ENCODE measurements at places on chromosomes 7 and 10.

DNA sequence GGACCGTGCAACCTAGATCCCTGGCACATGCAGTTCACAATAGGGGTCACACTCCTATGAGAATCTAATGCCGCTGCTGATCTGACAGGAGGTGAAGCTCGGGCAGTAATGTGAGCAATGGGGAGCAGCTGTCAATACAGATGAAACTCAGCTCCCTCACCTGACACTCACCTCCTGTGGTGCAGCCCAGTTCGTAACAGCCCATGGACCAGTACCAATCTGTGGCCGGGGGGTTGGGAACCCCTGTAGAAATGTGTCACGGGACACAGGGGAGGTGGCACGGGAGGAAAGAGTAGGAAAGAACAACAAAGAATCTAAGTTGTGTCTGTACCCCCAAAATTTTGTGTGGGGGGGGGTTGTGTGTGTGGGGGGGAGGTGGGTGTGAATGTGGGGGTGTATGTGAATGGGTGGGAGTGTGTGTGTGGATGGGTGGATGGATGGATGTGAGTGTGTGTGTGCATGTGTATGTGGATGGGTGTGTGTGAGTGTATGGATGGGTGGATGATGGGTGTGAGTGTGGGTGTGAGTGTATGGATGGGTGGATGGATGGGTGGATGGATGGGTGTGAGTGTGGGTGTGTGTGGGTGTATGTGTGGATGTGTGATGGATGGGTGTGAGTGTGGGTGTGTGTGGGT, 33.1 kb downstream of the SFMBT2 start:
- DNase-seq: no peak

- no peak for DNase-seq
These were observed 97.7 kb upstream of the RPA3 start for GRCh38 chr7:7816084-7816483.

- DNase-seq: no peak
These were observed 29.3 kb upstream of the YAE1 start for GRCh38 chr7:39536951-39537350.

DNA sequence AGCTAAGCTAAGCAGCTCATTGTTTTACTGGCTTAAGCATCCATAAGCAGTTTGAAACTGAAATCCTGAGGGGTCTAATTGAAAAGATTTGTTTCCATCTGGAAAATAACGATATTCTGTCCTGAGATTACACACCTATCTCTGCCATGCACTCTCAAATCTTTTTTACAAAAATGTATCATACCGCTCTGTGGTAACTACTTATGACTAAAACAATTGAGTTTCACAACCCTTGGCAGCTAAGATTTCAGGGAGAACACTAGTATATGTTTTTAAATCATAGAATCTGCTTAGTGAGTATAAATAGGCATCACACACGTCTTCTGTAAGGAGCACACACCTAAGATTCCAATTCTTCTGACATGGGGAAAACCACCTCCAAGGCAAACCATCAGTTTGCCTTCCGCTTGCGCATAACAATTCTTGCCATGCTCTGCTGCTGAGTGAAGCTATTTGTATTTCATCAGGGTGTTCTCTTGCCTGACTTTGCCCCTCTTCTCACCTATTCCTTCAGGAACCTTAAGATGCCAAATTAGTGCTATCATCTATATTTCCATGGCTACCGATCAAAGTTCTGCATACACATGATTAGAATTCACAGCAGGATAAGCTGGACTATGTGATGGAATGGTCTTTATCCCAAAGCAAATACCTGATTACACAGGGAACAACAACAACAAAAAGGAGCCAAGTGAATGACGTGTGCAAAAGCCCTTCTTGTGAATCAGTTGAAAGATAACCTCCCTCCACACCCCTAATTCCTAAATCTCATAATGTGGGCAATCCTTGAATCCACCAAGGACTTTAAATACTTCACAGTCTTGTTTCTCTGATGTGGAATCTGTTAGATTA, 40.9 kb downstream of the PRPF18 start:
- DNase-seq: no peak

DNA sequence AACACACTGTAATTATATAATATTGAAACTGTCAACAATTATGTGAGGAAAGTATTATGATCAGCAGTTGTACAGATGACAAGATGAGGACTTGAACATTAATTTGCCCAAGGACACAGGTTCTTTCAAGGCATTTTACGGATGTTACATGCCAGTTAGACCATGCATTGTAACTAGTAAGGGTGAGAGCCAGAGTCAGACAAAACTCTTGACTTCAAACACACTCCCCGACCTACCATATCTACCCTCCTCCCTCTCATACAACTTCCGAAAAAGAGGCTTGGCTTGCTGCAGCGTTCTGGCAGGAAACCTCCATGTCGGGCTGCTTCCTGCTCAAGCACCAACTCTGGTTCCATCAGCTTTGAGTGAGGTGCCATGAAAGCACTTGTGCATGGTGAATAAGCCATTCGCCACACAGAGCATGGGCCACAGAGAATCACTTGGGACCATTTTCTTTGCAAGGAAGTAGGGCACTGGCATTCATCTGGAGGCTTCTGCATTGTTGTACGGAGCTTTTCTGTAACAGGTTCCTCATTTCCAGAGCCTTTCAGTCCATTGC, 53.2 kb downstream of the FOXI2 start:
- DNase-seq: no peak

DNA sequence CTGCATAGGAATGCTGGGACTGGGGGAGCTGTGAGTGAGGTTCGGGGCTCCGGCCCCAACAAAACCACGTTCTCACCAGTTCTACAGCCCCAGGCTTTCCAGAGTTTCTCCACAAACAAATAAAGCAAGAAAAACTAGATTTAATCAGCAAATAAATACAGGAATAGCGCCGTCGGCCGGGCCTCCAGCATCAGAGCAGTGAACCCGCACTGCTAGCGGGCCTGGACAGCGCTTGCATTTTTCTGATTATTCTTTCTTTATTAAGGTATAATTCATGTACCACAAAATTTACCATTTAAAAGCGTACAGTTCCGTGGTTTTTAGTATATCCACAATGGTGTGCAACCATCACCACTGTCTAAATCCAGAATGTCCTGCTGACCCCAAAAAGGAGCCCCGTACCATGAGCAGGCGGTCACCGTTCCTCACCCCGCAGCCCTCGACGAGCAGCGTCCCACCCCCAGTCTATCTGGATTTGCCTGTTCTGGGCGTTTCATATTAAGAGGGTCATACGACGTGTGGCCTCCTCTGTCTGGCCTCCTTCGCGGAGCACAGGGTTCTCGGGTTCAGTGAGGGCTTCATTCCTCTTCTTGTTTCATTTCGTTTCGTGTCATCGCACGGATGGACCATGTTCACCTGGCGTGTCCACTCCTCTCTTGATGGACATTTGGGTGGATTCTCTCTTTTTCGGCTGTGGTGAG, 35.5 kb upstream of the FOXL3 start:
- no peak for DNase-seq

DNA sequence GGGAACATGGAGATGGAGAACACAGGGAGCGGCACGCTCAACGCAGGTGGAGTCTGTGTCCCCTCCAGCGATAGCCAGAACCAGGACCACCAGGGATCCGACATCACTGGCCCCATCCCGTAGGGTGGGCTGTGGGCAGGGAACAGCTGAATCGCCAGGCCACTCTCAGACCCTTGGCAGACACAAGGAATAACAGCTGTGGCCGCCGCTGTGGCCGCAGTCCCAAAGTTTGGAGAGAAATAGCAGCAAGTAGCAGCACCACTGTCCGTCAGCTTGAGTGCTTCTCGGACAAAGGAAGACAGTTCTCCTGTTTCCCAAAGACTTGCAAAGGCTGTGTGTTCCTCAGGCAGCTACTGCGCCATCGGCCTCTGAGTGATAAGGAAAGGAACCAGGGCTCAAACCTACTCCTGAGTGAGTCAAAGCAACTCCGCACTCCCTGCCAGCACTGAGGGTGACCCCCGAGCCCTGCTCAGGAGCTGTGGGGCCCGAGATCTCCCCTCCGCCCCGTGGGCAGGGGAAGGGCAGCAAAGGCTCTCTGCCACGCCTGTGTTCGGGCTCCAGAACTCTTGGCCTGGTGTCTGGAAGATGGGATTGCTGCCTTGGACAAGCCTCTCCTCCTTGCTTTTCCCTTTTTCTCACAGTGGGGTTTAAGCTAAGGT, 82.3 kb upstream of the FAM20C start:
- no peak for DNase-seq

DNA sequence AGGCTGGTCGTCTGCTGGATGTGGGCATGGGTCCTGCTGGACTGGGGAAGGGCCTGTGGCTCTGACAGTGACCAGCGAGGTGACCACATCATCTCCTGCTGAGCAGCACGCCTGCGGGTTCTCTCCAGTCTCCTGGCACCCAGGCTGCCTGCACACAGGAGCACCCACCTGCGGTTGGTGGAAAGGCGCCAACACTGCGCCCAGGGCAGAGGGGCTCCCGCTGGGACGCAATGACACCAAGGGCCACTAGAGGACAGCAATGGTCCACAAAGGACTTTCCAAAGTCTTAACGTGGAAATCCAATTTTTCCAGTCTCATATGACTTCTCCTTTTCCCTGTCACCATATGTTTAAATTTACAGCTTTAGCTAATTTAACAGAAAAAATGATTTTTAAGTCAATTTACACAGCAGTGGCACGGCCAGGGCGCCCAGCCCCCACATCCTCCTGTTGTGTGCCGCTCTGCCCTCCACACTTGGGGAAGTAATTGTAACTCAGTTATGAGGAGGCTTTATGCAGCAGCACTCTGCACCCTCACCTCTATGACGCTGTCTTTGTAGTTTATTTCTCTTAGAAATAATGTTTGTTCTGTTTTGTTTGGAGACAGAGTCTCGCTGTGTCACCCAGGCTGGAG, 38.1 kb downstream of the CFAP46 start:
- peak; percentile 55 for DNase-seq

- no peak for DNase-seq
These were observed 136.1 kb upstream of the MYO3A start for GRCh38 chr10:25797888-25798429.

- no peak for DNase-seq
These were observed 36.4 kb upstream of the DNAJB6 start for GRCh38 chr7:157300369-157300825.

DNA sequence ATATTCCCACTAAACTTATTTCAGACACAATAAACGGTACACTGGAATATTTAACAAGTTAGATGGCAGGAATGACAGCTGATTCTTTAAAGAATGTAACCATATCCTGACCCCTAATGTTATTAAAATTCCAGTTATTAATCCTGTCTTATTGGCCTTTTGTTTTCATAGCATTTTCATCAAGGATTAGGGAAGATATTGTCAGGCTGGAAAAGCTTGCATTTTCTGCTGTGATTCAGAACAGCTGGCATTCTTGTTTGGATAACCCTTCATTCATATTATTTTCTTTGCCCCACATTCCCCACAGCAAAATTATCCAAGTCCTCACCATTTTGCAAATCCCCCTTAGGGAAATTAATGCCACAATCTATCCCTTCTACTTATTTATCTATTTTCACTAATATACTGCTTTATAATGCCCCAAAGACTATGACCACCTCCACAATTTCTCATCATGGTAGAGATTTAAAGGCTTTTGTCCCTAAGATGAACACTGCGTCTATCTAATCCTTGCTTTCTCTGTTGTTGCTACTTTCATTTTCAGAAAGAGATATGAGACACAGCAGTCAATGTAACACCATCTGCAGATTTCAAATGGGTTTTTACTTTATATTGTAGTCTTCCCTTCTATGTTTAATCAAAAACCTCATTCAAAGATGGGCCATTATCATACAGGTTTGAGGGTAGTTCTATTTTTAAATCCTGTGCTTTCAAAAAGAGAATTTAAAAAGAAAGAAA, 475.1 kb downstream of the PARD3 start:
- DNase-seq: no peak

GRCh38 chr10:5927306-5927705, 37.3 kb downstream of the FBH1 start:
- no peak for DNase-seq

GRCh38 chr7:44491229-44491628, 771 bp upstream of the NUDCD3 start:
- DNase-seq: no peak

DNA sequence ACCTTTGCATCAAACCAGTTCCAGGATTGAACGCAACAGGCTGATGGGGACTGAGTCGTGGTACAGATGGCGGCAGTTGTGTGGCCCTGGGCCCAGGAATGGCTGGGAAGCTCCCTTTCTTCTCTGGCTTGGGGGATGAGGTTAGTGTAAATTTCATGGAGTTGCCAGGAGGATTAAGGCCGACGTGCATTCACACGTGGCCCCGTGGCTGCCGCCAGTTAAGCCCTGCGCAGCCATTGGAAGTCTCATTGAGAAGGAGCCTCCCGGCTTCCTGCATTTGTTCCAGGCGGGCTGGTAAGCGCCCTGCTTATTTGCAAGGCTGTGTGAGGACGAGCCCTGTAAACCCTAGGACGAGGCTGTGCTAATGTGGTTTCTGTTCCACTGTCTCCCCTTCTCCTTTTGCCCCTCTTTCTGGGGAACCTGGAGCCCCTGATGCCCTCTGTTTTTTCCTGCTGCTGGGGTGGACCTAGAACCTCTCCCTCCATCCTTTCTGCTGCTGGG, 174.7 kb upstream of the TNRC18 start:
- DNase-seq: peak; percentile 23

DNA sequence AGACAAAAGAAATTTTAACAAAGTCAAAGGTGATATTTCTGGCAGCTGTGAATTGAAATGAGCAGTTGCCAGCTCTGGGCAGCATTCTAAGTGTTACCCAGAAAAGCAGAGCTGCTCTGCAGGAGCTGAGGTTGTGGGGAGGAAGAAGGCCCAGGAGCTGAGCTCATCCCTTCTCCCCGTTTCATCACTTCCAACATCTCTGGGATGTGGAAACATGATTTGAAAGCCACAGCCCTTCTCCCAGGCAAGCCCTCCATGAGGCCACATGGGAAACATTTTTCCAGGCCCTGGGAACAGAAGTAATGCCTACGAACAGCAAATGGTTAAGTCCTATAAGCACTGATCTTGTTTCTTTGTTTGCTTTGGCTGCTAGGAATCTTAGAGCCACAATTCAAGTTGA, 10.9 kb upstream of the DMBT1 start:
- no peak for DNase-seq

DNA sequence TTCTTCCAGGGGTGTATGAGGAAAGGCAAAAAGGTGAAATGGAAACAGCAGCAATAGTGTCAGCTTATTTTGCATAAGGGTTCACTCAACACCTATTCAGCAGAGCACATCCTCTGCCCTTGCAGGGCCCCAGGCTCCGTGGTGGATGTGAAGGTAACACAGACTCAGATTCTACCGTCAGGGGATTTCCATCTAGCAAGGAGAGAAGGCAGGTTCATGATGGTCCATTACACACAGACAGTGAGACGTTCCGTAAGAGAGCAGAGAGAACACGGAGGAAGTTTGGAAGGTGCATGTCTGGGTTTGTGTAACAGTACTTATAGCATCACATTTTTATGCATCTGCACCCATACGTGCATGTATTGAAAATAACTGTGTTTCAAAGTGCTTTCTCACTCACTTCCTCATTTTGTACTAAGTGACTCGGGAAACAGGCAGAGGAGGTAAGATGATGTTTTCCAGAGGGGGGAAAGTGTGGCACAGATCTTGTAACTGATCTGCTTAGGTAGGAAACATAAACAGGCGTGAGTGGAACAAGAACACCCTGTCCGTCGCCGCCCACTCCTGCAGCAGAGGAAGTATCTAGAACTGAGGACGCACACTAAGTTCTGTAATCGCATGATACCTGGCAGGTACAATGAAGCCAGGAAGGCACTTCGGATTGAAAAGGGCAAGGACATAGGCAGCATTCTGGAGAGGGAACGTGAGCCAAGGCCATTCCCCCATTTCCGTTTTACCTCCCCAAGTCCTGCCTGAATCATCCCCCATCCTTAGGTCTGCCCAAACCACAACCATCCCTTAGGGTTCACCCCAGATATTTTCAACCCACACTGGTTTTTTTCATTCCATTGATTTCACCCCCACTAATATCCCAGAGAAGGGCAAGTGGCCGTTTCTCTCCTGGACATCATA, 1.0 kb upstream of the ENO4 start:
- DNase-seq: no peak
